Occipital lobe (tissue), 3 donors: ENCODE measurements at places on chromosomes 2 and 18. TPM values are rescaled to one million over a fixed set of nuclear protein-coding genes. Genes with fewer than 3 reads are reported as not detected.

Gene TUBA3D
- total RNA-seq: not detected

Gene PCARE
- under 0.01 TPM for total RNA-seq

GRCh38 chr2:235498541-235498940 is 4.7 kb downstream of the AGAP1 start:
- no peak for DNase-seq

DNA sequence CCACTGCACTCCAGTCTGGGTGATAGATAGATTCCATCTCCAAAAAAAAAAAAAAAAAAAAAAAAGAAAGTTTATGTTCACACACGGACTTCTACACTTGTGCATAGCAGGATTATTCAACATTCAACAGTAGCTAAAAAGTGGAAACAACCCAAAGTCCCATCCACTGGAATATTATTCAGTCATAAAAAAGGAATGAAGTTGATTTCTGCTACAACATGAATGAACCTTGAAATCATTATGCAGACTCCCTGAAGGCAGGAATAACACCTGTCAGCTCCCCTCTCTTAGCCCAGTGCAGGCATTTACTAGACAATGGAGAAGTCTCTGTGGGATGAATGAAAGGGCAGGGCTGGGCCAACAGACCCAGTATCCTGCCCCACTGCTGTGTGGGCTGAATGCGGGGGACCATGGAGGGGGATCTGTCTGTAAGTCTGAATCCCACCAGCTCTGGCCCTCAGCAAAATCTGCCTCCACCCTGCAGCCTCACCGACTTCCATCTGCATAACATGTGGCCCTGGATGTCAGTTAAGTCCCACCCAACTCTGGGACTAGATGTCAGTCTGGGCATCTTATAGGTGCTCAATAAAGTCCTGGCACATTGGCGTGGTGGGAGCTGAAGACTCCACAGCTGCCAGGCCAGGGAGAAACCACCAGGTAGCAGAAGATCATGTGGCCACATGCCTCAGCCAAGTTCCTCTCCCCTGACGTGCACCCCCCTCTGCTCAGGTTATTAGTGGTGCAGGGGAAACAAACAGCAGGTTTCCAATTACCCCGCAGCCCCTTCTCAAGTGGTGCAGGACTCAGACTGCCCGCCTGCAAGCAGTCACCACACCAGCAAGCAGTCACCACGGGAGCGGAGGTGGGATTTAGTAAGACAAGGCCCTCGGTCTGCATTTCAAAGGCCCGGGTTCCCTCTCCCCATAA is 8.9 kb downstream of the ZFP36L2 start:
- no peak for DNase-seq

GRCh38 chr2:26395394-26395793 is 6.3 kb upstream of the DRC1 start:
- DNase-seq: no peak

DNA sequence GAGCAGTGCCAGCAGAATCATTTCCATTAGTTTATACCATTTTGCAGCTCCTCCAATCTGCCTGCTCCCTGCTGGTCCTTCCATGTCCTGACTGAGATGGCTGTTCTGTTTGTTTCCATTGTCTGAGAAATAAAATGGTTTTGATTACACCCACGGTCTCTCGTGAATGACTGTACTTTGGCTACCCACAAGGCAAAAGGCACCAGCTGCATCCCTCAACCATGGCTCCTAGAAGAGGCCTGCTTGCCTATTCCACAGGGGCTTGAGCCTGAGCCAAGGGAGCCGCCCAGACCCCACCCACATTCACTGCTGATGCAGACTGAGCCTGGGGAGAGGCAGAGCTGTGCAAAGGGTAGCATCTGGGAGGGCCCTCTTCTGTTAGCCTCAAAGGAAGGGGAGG is 31.2 kb downstream of the MARCHF4 start:
- DNase-seq: peak; percentile 44

DNA sequence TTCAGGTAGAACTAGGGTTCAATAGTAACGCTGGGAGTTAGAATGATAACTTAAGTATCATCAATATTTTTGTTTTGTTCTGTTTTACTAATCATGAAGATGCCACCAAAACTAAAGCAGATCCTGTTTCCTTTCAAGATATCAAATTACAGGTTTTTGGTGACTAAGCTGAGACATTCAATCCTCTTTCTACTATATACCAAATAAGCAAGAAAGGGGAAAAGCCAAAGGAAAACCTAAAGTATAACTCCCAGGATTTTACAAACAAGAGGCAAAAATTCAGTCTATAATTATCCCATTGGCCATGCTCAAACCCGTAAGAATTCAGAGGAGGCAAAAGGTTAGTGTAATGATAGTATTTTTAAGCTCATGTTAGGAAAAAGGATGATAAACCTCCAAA is 175.2 kb upstream of the CCDC150 start:
- DNase-seq: no peak

GRCh38 chr2:776487-776886 is 99.3 kb upstream of the TMEM18 start:
- no peak for DNase-seq

DNA sequence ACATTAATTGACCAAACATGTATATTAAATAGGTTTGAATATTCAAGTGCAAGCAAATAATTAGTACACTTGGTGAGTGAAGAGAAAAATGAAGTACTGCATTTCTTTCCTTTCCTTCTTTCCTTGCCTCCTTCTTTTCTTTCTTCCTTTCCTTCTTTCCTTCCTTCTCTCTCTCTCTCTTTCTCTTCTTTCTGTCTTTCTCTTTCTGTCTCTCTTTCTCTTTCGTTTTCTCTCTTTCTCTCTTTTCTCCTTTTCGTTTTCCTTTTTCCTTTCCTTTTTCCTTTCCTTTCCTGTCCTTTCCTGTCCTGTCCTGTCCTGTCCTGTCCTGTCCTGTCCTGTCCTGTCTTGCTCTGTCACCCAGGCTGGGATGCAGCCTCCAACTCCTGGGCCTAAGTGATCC is 119.6 kb downstream of the SH3RF3 start:
- DNase-seq: no peak

DNA sequence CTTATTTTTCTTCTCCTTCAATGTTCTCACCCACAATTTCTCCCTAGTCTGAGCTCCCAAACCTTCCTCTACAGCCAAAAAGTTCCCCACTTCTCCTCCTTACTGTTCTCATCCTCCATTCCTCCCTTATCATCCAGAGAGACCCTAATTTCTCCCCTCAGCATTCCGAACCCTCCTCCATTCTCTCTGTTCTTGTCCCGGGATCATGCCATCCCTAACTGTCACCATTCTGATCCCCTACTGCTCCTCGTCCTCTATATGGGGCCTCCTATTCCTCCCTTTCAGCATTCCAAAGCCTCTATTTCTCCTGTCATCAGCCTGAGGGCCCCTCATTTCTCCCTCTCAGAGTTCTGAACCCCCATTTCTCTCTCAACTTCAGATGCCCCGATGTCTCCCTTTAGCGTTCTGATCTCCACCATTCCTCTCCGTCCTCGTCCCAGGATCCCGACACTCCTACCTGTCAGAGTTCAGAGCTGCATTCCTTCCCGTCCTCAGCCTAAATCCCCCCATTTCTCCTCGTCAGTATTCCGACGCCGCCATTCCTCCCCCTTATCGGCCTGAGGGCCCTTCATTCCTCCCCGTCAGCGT is 522 bp downstream of the MBD1 start:
- DNase-seq: no peak

DNA sequence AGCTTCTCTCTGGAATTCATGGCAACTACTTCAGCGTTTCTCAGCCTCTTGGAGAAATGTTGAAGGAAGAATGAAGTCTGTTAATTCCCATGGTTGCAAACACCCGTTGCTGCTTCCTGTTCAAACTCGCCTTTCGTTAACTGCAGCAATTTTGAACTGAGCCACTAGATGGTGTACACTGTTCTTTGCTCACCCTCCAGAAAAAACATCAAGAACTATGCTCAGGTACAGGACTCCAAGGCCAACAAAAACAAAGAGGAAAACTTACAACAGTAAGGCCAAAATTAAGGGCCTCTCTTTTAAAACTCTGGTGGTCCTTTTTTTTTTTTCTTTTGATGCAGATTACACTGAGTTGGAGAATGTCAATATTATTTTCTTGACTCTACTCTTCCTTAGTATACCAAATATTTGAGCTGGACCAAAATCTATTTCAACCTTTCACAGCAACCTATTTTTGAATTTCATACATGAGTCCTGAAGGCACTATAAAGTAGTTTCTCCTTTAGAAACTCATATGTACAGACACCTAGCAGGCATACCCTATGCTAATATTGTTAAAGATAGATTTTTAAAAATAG is 58.2 kb downstream of the KLHL14 start:
- no peak for DNase-seq

- DNase-seq: no peak
Observed at GRCh38 chr2:45001869-45002385, 7.3 kb downstream of the SIX2 start.

GRCh38 chr18:76572518-76573247 is 77.6 kb upstream of the ZNF516 start:
- DNase-seq: no peak

Gene CD302
- 2.5 TPM for total RNA-seq

- DNase-seq: no peak
Observed at GRCh38 chr18:26477828-26478466, 70.4 kb downstream of the KCTD1 start.

Gene FOXI3
- 0.47 TPM for total RNA-seq

Gene HOXD4
- total RNA-seq: not detected

Gene MAP4K3
- total RNA-seq: 122 TPM

GRCh38 chr18:408367-408766 is 92.1 kb downstream of the COLEC12 start:
- DNase-seq: no peak

Gene CCDC85A
- total RNA-seq: 38.8 TPM

Gene IL1R2
- not detected for total RNA-seq

GRCh38 chr2:172997031-172997430 is 78.6 kb upstream of the MAP3K20 start:
- no peak for DNase-seq

Gene THSD7B
- total RNA-seq: 20.0 TPM
